ENCODE measurements at places on chromosomes 7 and 10. TPM values are rescaled to one million over a fixed set of nuclear protein-coding genes. Genes with fewer than 3 reads are reported as not detected.

TUBGCP2 gene
- 64.7 TPM for total RNA-seq

ALKBH4 gene
- total RNA-seq, result 10.1 TPM

CFAP70 gene
- 1.2 TPM for total RNA-seq

ASB10 gene
- total RNA-seq, result not detected

PRSS37 gene
- total RNA-seq, result not detected

ZNF862 gene
- 21.3 TPM for total RNA-seq

OPN1SW gene
- total RNA-seq, result not detected

TMEM196 gene
- total RNA-seq, result not detected

LRRC4 gene
- 0.03 TPM for total RNA-seq

UFSP1 gene
- total RNA-seq, result 4.0 TPM

CTAGE8 gene
- total RNA-seq, result not detected

TYW1B gene
- 1.5 TPM for total RNA-seq

CRYGN gene
- not detected for total RNA-seq

Data from smooth muscle cell of the pulmonary artery (primary cell).